M059J (cell line): ENCODE measurements at places on chromosomes 12 and 14. TPM values are rescaled to one million over a fixed set of nuclear protein-coding genes. Genes with fewer than 3 reads are reported as not detected.

GRCh38 chr12:121781998-121782979, 11.2 kb downstream of the RHOF start:
- no peak for DNase-seq

DNA sequence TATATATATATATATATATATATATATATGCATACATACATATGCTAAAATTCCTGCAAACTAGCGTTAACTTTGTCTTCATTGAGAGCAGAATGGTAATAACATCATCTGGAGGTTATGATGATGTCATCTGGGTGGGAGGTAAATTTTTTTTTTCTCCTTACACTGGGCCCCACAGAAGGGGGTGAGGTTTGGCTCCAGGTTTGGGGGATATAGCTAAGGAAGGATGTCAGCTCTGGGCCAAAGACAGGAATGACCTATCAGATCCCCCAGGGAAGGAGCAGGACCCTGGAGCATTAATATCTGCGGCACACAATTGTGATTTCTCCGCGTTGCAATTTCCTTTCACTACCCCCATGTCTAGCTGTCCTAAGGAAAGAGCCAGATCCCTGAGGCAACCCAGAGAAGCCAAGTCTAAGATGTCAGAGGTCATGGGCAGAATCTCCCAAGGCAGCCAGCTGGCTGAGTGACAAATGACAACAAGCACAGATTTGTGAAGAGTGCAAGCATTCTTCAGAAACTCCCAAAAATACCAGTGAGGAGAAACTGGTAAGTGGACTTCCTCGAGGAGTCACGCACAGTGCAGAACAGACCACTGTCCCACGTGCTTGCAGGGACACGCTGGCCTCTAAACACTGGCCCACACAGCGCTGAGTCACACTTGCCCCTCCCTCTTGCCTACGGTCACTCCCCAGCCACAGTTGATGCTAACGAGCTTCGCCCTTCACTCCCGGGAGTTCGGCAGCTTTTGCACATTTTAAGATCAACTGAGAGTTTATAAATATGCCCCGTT, 9.9 kb downstream of the UBC start:
- peak; percentile 97 for DNase-seq

GRCh38 chr12:129579879-129580278, 323.9 kb downstream of the TMEM132D start:
- DNase-seq = no peak

Gene ATF7
- total RNA-seq = 8.0 and 11.9 TPM in 2 replicates

Gene TCL1B
- total RNA-seq = not detected in 2 replicates

GRCh38 chr12:115375186-115375991, 691.4 kb upstream of the TBX3 start:
- peak; percentile 88 for DNase-seq

Gene TMEM233
- not detected in 2 replicates for total RNA-seq

Gene CABP1
- total RNA-seq = not detected in 2 replicates

GRCh38 chr12:5554711-5555110, 122.8 kb downstream of the NTF3 start:
- DNase-seq = peak; percentile 88

DNA sequence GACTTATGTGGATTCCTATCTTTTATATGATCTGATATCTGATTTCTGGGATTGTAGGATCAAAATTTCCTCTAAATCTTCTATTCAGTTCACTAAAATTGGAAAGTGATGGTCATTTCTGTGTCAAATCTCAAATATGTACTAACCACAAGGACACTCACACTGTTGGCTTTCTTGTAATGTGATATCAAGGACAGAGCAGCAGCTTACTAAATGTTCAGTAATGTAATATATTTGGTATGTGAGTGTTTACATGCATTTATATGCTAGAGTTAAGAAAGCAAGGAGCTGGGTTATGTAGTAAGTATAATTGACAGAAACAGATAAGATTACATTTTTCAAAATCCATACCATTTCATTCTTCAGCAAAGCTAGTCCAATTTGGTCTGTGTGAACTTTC, 16.5 kb downstream of the PUS7L start:
- peak; percentile 76 for DNase-seq

Gene MYL2
- total RNA-seq = not detected in 2 replicates

GRCh38 chr12:124675881-124676713, 108.7 kb upstream of the NCOR2 start:
- peak; percentile 72 for DNase-seq

DNA sequence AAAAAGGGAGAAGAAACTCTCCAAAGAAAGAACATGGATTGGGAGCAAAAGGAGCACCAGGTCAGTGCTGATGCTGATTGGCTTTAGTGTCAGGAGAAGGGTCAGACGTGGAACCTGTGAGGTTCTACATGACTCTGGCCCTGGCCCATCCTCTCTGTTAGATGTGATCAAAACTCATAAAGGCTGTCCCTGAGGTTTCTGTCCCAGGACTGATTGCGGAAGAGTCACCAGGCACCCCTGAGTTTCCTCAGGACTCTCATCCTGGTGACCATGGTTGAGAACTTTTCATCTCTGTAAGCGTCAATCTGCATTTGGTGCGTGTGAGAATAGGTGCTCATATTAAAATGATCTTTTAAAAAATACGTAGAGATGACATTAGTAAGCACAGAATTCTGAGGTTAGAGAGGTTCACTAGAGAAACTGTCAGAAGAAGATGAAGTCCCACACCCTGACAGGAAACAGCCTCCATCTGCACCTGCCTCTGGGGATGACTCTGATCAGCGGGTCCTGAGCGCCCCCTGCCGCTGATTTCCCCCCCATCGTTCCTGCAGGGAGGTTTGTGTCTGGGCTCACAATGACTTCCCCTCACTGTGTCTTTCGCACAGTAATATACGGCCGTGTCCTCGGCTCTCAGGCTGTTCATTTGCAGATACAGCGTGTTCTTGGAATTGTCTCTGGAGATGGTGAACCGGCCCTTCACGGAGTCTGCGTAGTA, 741.8 kb downstream of the TMEM121 start:
- no peak for DNase-seq

Gene POTEG
- not detected in 2 replicates for total RNA-seq

Gene TAS2R31
- total RNA-seq = 0.12 and 0.27 TPM in 2 replicates

Gene PPP1R36
- total RNA-seq = 0.10 and 0.89 TPM in 2 replicates

GRCh38 chr14:67446371-67447032, 34.5 kb upstream of the PLEK2 start:
- DNase-seq = peak; percentile 65

Gene CLEC4C
- total RNA-seq = not detected in 2 replicates

DNA sequence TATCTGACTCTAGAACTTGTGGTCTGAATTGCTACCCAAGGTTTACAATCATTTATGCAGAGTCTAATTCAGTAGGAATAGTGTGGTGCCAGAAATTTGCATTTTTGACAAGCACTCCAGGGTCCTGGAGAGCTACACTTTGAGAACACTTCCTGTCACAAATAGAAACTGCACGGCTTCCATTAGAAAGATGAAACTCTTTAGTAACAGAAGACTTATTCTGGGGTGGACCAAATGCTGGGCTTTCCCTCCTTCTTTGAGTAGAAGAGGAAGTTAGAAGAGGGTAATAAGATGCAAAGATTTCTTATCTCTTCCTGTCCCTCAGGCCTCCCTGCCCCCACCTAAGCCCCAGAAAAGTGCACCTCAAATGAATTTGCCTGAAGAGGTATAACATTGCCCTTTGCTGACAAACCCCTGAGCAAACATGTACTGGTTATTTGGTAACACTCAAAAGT, 28.4 kb downstream of the DGLUCY start:
- no peak for DNase-seq

Gene OVCH1
- not detected in 2 replicates for total RNA-seq

GRCh38 chr12:132488127-132489077, 1.5 kb upstream of the FBRSL1 start:
- no peak for DNase-seq

- DNase-seq = no peak
Measured at GRCh38 chr14:26138764-26139445, 458.9 kb downstream of the NOVA1 start.

GRCh38 chr12:24954261-24954660, 5.4 kb upstream of the BCAT1 start:
- DNase-seq = no peak

Gene RNASE3
- not detected in 2 replicates for total RNA-seq

GRCh38 chr14:20632831-20633691, 8.4 kb downstream of the OR6S1 start:
- peak; percentile 88 for DNase-seq

Gene NFATC4
- total RNA-seq = 0.37 and 0.44 TPM in 2 replicates

GRCh38 chr14:105333613-105334364, 19.2 kb downstream of the PACS2 start:
- no peak for DNase-seq

DNA sequence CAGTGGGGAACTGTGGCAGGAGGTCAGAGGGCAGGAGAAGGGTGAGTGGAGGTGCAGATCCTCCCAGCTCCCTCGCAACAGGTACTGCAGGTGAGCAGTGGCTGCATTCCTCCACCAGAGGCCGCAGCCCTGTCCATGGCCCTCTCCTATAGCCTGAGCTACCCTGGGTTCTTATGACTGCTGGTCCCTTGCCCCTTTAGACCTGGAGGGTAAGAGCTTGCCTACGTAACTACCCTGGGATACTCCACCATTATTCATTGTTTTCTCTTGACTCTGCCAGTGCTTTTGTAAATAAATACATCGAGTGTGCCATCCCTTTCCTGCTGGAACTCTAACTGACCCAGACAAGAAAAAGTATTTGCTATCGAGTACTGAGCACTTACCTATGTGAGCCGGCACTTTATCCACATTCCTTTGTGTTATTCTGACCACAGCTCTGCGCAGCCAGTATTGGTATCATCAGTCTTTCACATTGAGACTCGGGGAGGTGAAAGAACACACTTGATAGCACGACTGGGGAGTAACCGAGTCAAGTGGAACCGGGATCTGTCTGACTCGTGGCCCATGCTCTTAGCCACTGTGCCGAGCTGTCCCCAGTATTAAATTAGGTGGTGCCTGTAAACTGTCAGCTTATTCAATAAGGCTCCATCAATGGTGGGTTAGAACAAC, 38.5 kb downstream of the LTBP2 start:
- DNase-seq = peak; percentile 61

Gene RERG
- total RNA-seq = 1.4 TPM in 1 of 2 replicates, not detected in the other

DNA sequence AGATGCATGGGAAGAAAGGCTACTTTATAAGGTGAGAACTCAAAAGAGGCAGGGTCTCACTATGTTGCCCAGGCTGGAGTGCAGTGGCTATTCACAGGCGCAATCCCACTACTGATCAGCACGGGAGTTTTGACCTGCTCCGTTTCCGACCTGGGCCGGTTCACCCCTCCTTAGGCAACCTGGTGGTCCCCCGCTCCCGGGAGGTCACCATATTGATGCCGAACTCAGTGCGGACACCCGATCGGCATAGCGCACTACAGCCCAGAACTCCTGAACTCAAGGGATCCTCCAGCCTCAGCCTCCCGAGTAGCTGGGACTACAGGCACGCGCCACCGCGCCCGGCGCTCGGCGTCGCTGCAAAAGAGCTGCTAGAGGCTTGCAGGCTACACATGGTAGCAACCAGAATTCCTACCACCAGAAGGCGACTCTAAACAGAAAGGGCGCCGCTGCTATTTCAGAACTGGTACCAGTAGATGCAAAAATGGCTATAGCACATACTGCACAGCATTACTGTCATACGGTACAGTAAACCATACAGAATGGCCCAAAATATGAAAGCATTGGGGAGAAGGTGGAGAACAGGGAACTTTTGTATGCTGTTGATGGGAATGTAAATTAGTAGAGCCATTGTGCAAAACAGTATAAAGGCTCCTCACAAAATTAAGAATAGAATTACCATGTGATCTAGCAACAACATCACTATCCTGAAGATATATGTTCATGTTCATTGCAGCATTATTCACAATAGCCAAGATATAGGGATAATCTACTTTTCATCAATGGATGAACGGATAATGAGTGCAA, 1.2 kb upstream of the NEMF start:
- peak; percentile 76 for DNase-seq

Gene MARS1
- total RNA-seq = 68.9 and 99.8 TPM in 2 replicates

DNA sequence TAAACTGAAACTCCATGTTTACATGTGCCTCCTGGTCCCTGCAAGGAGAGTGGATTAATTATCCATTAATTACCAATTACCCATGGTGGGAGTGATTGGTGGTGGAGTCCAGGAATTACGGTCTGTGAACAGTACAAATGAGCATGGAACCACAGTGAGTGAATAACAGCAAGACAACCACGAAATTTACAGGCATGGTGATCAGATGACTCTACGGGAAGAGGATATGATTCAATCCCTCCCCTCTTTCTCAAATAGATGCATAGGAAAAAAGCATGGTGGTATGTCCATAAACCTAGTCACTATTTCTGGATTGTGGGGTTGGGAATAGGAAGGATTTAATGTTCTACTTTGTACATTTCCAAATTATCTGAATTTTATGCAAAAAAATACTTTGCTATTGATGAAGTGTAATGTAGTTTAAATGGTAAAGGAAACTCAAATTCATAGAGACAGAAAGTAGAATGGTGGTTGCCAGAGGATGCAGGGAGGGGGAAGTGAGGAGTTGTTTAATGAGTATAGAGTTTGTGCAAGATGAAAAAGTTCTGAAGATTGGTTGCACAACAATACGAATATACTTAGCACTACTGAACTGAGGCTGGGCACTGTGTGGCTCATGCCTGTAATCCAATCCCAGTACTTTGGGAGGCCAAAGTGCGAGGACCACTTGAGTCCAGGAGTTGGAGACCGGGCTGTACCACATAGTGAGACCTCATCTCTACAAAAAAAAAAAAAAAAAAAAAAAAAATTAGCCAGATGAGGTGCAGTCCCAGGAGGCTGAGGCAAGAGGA, 41.2 kb upstream of the C12orf75 start:
- DNase-seq = peak; percentile 67

GRCh38 chr12:29782285-29782870, 1.4 kb downstream of the TMTC1 start:
- DNase-seq = peak; percentile 40

DNA sequence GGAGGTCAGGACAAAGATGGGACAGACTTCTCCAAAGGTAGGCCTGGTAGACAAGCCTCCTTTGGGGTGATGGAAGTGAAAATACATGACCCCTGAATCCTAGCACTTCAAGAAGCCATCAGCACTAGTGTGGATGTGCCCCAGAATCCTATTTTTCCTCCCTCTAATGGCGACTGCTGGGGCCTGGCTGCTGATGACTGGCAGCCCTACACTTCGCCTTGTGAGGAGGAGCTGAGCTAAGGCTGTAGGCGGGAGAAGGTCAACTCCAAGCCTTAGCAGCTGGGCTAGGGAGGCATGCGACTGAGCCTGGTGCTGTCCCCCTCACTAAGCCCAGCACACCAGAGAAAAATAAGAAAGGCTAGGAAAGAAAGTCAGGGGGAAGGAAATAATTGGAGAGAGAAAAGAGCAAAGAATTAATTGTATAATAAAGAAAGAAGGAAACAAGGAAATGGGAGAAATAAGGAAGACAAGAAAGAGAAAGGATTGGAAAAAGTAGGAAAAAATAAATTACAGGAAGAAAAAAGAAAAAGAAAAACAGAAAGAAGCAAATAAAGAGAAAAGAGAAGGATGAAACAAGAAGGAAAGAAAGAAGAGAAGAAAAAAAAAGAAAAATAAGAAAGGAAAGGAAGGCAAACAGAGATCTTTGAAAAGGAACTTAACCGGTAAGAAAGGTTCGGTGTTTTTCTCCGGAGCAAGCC, 4.7 kb upstream of the HOXC10 start:
- DNase-seq = no peak

- DNase-seq = no peak
Measured at GRCh38 chr12:87931812-87932211, 97.4 kb downstream of the C12orf50 start.

- DNase-seq = no peak
Measured at GRCh38 chr14:102378830-102379229, 16.1 kb downstream of the TECPR2 start.

- DNase-seq = no peak
Measured at GRCh38 chr12:3604286-3604685, 113.3 kb downstream of the PRMT8 start.

- no peak for DNase-seq
Measured at GRCh38 chr14:103315941-103316340, 18.1 kb upstream of the EIF5 start.

Gene CCDC184
- 0.12 TPM in 1 of 2 replicates, not detected in the other for total RNA-seq

- DNase-seq = peak; percentile 81
Measured at GRCh38 chr12:93751864-93752610, 74.9 kb downstream of the CRADD start.
